SK-N-SH treated with all-trans-retinoic acid at 6 μM for 48 hours (cell line): ENCODE measurements at places on chromosomes 6 and 20.

DNA sequence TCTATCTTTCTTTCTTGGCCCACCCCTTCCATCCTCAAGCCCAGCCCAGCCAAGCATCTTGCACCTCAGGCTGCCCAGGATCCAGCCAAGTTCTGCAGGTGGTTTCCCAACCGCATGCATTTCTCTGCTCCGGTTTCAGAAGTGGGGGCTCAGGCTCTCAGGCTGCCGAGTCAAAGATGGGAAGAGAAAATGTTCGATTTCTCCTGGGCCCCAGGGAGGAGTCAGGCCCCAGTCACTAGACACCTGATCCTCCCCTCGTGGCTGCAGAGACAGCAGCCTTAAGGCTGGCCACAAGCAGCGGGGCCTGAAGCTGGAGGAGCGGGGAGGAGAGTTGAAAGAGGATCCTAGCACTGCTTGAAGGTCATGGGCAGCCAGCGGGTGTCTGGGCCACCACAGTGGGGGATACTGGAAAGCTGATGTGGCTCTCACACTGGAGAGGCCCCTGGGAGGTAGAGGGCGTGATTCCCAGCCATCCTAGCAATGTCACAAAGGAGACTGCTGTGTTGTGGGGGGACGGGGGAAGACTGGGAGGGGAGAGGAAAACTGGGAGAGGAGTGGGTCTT, 42.2 kb upstream of the ZFAND3 start:
- ATAC-seq = no peak

DNA sequence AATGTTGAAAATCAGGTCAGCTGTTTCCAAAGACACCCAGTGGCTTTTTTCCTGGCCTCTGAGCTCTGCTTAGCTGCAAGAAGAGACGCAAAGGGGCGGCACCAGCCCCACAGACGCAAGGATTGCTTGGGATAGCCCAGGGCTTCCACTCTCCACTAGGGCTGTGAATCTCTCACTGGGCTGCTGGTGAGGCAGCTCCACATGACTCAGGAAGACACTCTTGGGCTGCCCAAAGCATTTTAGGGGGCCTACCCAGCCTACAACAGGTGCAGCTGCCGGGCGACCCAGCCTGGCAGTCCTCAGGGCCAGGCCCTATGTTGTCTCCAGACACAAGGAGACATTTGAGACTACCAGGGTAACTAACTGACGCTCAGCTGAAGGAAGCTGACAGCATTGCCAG, 59.8 kb downstream of the FAM50B start:
- ATAC-seq = no peak

DNA sequence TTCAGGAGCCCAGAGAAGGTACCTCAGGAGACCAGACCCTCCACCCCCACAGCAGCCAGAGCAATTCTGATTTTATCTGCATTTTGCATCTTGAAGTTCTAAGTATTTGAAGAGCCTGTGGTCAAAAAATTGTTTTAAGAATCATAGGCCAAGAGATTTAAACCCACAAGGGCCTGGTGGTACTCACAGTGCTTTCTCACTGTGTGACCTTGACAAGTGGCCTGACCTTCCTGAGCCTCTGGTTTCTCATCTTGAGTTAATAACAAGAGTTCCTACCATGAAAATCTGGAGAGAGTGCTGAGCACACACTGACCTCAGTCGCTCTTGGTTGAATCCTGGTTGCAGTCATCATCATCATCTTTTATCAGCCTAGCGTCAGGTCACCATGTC, 45.4 kb upstream of the ID1 start:
- ATAC-seq = no peak; the same call in none of the 3 replicates

- no peak for ATAC-seq
These were observed 14.2 kb downstream of the SLC22A23 start for GRCh38 chr6:3442431-3443220.

DNA sequence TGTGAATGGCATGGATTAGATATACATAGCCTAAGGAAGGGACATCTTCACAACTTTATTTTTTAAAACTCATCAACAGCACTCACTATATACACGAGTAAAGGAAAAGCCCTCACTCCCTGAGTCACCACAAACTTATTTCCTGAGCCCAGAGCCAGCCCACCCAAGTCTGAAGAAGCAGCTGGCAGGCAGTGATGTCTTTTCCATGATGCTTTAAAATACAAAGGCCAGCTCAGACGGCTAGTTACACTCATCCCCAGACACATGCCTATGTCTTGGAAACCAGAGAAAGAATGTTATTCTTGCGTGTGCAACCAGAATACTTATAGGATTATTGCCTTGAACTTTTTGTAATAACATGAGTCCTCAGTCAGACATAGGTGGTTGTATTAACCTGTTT, 114.4 kb downstream of the ADGRG6 start:
- ATAC-seq = peak; percentile 72

- no peak for ATAC-seq
These were observed 16.6 kb upstream of the SCML4 start for GRCh38 chr6:107840636-107841274.

DNA sequence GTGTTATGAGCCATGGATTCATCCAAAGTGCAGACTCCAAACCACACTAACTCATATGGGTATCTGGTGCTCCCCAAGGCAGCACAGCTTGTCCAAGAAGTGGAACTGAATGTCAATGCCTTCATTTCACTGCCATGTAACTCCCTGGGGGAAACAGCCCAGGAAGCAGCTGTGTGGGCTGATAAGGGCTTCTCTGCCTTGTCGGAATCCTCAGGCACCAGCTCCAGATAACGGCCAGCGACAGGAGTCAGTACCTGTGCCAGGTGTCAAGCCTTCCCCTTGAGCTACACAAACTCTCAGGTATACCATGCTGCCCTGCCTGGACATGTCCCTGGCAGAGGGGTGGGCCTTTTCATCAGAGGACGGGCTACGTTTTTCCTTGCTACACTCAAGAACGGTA, 751.9 kb upstream of the CHD6 start:
- no peak for ATAC-seq

DNA sequence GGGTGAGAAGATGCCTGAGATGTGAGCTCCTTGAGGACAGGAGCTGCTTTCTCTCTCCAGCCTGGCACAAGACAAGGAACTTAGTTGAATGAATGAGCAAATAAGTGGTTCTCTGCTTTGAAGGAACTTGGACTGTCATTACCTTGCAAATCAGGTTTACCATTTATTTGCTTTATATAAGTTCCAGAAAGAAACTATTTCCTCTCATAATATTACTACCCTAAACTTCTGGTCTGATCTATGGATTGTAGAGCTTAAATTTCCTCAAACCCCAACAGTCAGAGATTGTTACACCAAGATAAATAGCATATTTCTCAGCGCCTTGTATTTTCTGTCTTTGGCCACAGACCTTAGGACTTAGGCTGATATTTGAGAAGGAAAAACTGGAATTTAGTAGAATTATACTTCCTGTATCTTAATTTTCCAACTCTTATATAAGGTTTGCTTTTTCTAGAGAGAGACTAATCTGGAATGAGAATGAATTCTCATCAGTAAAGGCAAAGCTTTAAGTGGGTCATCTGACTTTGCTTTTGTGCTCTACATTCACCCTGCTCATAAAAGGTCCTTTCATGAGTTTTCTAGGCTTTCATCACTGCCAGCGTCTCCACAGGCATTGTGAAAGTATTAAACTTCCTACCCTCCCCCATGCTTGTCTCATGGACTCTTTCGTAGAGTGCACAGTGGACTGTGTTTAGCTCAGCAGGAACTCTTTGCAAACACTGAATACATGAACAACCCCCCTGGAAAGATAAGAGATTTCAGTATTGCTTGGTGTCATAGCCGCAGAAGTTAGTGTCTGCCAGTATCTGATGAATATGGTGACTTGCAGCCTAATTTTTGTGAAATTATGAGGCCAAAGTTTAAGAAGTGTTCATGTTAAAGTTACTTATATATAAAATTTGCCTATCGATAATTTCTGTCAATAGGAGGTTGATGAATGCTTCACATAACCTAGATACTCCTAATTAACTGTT, 74.0 kb downstream of the PTPRA start:
- ATAC-seq = no peak

GRCh38 chr20:3307725-3308124, 68.7 kb upstream of the SLC4A11 start:
- ATAC-seq = no peak

GRCh38 chr20:45470262-45470931, 844 bp downstream of the WFDC2 start:
- peak; percentile 89 for ATAC-seq

- no peak for ATAC-seq
These were observed 155.6 kb downstream of the CD83 start for GRCh38 chr6:14273191-14273590.

DNA sequence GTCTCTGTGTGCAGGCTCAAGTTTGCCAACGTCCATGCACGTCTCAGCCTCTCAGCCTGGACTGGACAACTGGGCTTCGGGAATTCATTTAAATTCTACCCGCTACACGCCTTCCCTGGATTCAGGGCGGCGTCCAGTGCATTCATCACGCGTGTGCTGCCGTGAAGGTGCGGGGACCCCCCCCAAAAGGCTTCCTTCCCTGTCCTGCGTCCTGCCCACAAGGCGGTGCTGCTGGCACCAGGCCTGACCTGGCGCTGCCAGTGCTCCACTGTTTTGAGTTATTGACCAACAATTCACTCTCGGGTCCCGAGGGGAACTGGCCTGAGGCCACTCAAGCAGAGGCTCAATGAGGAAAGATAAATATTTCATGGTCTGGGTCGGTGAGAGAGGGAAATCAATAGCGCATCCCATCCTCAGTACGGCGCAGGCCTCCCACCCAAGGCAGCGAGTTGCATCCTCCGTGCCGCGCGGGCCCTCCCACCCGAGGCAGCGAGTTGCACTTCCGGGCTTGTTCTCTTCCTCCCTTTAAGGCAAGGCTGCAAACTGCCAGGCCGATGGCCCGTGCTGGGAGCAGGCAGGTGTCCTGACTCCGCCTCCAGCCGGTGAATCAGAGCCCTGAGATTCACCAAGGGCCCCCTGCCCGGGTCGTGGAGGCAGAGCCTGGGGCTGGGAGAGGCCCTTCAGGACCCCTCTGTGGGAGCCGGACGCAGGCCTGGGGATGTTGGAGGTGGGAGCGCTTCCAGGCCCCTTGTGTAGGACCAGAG, 22.8 kb upstream of the BHLHE23 start:
- no peak for ATAC-seq

DNA sequence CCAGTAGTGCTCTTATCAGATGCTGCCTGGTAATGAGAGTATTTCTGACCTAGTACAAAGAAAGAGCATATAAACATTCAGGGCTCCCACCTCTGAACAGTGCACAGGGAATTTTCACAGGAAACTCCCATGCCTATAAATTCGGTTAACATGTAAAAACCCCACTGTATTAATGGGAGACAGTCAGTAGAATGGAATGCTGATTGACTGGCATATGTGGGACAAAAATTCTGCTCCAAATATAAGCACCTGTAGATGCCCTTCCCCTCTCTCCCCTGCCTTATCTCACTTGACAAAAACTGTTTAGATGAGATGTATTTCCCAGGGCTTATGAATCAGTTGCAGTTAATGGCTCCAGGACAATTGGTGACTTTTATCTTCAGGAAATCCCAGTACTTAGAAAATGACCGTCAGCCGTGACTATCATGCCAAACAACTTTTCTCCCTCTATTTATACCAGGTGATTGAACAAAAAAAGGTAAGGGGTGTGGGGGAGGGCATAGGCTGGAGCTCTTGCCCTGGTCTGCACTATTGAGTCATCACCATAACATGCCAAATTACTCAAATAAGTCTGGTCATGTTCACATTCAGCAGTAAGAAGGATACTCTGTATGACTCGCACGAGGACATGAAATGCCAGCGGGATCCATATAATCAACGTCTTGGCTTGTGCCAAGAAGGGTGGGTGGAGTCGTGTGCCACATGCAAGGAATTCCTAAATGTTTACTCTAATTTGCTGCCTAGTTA, 176.4 kb upstream of the BMP2 start:
- ATAC-seq = no peak

GRCh38 chr20:38298768-38299288, 5.1 kb upstream of the BPI start:
- ATAC-seq = no peak; the same call in 2 of the 3 replicates

DNA sequence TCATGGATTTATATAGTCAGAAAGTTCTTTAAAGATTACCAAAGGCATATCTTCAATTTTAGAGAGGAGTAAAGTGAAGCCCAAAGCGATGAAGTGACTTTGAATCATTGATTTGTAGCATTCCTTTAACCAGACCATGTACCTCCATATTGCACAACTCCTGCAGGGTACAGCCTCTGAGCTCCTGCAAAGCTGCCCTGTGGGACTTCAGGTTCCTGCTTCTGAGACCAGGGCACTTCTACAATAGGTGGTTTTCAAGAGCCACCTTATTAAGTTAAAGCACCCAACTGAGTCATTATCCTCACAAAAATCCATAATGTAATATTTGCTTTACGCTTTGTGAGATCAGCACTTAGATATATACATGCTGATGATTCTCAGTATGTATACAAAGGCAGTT, 270.7 kb upstream of the RGS17 start:
- no peak for ATAC-seq

- ATAC-seq = no peak
These were observed 52.0 kb upstream of the MTHFD1L start for GRCh38 chr6:150813319-150813992.

- ATAC-seq = no peak; the same call in none of the 3 replicates
These were observed 562 bp downstream of the TRIM39 start for GRCh38 chr6:30327232-30327746.

DNA sequence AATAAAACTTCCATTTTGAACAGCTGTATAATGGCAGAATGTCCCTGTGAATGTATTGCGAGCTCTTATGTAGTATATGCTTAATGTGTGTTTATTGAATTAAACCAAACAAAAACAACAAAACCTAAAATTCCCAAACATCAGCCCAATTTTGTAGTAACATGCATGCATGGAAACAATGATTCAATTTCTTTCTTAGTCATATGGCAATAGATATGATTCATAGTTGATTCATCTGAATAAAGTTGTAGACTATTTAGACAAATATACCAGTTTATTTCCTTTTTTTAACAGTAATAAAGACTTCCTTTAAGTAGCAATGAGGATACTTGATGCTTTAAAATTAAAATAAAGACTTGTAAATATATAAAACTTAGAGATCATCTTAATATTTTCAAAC, 670.6 kb downstream of the CD109 start:
- ATAC-seq = no peak

GRCh38 chr20:7770578-7770977, 169.7 kb downstream of the HAO1 start:
- ATAC-seq = no peak

DNA sequence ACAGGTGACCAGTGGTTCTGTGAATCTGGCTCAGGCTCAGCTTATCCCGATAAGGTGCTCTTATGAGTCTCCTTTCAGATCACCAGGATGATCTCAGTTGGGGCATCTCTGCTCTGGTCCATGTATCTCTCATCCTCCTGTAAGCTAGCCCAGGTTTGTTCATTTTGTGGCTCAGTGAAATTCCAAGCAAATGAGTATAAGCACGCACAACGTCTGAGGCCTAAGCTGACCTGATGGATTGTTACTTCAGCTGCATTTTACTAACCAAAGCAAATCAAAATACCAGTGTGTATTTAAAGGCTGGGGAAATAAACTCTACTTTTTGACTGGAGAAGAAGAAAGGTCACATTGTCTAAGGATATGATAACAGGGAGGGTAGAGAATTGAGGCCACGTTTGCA, 551.0 kb upstream of the BTBD3 start:
- no peak for ATAC-seq

GRCh38 chr6:156334966-156335365, 442.2 kb upstream of the ARID1B start:
- no peak for ATAC-seq

GRCh38 chr6:40762981-40763380, 175.8 kb upstream of the LRFN2 start:
- ATAC-seq = no peak
